NCI-H187 (cell line): ENCODE measurements at places on chromosomes 5 and 9.

DNA sequence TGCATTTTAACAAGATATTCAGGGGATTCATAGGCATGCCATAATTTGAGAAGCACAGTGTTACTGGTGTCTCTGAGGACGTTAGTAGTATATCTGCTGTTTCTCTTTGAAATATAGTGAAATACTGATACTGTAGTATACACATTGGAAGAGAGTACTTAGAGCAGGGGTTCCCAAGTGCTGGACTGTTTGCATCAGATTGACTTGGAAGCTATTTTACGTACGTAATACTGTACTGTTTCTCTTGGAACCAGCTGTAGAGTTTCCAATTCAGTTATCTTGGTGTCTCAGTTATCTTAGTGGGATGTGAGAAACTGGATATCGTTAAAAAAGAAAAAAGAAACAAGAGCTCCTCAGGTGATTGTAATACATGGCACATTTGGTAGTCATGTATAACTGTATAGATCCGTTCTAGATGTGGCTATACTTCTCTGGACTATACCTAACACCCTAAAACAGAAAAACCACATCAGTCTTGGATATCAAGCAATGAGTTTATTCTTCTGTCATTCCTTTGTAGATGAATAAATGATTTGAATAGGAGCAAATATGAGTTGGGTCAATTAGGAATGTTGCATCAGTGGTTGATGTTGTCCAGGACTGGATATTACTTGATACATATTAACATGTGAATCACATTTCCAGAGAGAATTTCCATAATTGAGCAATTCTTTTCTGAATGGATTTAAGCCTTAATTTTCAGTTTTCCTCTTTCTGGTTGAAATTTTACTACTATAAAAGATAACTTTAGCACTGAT lies 33.4 kb downstream of the PRRC1 start:
- no peak for DNase-seq

DNA sequence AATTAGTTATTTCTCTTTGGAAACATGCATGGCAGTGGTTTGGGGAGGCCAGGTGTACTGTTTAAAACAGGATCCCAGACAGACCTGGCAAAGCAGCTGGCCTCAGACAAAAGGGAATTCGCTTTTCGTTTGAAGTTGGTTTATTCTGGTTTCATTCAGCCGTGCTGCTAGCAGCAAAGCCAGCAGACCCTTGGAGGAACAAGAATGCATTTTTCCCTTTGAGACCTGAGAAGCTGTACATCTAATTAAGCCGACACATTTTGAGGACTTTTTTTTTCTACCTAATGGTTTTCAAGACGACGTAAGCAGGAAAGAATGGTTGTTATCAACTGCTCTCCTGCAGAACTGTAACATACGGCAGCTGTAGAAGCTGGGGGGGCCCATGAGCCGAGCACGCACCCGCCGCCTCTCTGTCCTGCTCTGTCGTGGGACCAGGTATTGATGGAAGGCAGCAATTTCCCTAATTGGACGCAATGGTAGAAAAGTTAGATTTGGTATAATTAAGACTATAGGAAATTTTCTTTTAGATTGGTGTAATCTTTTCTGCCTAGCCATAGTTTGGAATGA lies 13.6 kb downstream of the PLEKHG4B start:
- peak; percentile 11 for DNase-seq

- no peak for DNase-seq
These were observed 195.6 kb upstream of the ELL2 start for GRCh38 chr5:96157077-96157780.

GRCh38 chr5:148147415-148147814 lies 20.9 kb upstream of the SPINK14 start:
- DNase-seq, result no peak

- DNase-seq, result no peak
These were observed 106.1 kb upstream of the SLC44A1 start for GRCh38 chr9:105138306-105138801.

- DNase-seq, result no peak
These were observed 81.5 kb upstream of the C9orf72 start for GRCh38 chr9:27654629-27655285.

DNA sequence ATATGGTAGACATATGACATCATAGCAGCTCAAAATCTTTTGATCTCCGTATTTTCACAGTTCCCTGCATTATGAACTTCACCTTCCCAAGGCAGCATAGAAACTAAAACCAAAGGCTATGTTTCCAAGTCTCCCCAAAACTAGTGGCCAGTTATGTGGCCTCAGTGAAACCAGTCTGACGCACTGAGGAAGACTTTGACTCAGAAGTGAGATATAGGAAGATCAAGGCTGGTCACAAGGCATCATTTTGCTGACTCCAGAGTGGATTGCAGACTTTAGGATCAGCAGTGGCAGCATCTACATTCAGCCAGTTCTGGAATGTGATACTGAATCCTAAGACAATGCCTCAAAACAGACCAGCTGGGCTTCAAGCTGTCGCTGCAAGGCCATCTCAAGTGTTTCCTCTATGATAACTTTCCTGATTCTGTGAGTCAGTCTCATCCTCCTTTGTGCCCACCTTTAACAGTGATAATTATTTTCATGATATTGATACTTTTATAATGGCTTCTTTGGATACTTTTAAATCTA lies 34.4 kb upstream of the ELL2 start:
- DNase-seq, result no peak

- DNase-seq, result no peak
These were observed 78.9 kb upstream of the RPS23 start for GRCh38 chr5:82356808-82357671.

DNA sequence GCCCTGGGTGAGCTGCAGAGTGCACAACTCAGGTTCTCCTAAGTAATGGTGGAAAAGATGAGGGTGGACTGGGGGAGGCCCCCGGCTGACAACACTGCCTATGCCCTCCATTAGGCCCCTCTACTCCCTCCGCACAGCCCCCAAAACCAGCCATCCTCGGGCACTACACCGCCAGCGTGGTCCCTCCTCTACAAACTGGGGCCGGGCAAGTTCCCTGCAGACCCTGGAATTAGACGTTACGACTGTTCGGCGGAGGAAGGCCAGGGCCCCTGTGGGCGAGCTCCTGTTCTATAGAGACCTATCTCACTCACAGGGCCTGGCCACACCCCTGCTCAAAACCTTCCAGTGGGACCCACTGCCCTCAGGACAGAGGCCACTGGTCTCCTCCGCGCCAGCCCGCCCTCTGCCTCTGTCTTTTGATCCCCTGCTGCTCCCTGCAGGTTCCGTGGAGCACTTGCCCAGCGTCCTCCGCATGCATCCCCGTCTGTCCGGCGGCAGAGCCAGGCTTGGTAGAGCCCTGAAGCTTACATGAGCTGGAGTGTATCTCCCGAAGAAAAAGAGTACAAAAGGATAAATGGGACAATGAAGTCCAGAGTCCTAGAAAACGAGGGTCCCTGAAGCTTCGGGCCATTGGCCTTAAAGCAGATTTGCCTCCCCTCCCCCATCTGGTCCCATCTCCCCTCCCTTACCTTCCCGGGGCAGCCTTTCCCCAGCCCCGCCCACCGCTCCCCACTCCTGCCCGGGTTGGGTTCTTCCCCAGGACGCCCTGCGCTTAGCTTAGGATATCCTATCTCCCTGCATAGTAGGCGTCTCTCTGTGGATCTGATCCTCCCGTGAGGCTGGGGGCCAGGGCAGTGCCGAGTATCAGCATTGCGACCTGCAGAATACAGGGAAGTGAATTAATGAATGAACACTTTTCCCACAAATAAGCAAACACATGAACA lies 71.3 kb downstream of the HRH2 start:
- DNase-seq, result no peak

DNA sequence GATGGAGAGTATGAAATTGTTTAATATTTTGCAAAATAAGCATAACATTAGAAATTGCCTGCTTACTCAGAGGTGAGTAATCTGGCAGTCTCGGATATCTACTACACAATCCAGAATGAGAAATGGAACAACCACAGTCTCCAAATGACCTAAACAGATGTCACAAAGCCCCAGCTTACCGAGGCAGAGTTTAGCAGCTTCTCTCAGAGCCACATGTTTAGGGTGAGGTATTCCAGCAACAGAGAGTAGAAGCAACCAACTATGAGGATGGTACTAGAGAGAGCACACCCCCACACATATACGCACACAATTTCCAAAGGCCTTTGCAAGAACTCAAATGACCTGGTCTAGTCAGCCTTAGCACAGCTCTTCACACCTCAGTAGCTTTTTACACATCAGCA lies 122.7 kb upstream of the LPAR1 start:
- no peak for DNase-seq

GRCh38 chr5:96626956-96627355 lies 35.2 kb upstream of the CAST start:
- DNase-seq, result no peak

- DNase-seq, result no peak
These were observed 329.0 kb downstream of the PARP8 start for GRCh38 chr5:50995285-50995942.

GRCh38 chr5:88881571-88881971 lies 1.4 kb downstream of the MEF2C start:
- DNase-seq, result no peak

GRCh38 chr5:171308453-171309275 lies at the start of gene TLX3:
Gene TLX3, plus strand, starts transcription at chr5:171309248. Its CDS starts 118 bp downstream, at chr5:171309366.
- DNase-seq, result no peak

- DNase-seq, result no peak
These were observed 65.9 kb downstream of the SHOC1 start for GRCh38 chr9:111728617-111729366.

DNA sequence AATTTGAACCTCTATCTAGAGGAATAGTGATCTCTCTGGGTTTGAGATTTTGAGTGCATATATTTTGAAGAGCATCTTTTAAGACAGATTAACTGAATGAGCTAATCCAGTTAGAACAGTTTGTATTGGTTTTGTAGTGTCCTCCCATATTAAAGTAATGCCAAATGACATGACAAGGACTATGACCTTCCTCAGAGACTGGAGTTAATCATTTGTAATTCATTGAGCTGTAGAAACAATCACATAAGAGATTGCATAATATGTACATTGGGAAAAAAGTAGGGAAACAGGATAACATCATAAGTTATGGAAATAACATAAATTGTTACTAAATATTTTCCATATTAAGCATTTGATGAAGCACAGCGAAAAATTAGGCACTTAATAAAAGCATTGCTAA lies 45.8 kb upstream of the PRDM9 start:
- DNase-seq, result no peak

- DNase-seq, result no peak
These were observed 41.4 kb upstream of the CLPTM1L start for GRCh38 chr5:1386274-1386717.

- DNase-seq, result peak; percentile 57
These were observed at the start of gene RIC1 for GRCh38 chr9:5628530-5629311. Gene RIC1, plus strand, starts transcription at chr9:5629107. Its CDS starts 203 bp downstream, at chr9:5629310.

DNA sequence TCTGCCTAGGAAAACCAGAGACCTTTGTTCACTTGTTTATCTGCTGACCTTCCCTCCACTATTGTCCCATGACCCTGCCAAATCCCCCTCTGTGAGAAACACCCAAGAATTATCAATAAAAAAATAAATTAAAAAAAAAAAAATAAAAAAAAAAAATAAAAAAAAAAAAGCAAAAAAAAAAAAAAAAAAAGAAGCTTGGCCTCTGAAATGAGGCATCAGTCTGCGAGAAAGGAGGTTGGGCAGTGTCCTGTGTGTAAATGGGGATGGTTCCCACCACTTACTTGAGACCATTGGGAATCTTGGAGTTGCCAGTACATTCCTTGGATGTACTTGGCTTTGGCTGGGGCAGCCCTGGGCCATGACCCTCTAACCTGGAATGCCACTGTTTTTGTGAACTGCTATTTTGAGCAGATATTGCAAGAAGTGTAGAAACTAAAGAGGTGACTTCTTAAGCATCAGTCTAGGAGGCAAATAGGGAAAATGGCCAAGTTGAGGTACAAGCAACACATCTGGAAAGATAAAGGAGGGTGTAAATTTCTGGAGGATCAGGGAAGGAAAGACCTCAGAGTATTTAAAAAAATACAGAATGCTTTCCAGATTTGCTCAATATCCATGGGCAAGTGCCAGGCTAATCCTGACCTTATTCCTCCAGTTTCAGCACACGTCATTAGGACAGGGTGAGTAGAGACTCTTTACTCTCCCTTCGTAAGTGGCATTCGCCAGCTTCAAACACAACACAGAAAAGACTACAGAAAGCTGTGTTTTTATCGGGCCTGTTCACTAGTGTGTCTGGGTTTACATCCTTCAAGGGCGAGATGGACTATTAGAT lies 58.1 kb downstream of the HSPA4 start:
- no peak for DNase-seq

DNA sequence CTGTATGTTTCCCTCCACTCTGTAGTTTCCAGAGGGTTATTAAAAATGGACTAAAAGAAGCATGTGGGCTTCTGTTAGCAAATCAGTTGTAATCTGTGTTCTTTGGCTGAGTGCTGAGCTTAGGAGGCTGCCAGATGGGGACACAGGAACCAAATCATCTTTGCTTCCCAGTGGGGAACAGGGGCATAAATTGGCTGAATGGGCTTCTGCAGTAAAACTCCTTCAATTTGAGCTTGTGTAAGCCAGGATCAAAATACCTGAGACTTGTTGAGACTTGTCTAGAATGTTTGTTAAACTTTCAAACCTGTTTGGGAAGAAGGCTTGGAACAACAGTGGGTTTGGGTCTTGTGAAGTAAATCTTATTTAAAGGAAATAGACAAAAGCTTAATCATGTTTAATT lies 32.2 kb upstream of the TNFAIP8 start:
- no peak for DNase-seq

DNA sequence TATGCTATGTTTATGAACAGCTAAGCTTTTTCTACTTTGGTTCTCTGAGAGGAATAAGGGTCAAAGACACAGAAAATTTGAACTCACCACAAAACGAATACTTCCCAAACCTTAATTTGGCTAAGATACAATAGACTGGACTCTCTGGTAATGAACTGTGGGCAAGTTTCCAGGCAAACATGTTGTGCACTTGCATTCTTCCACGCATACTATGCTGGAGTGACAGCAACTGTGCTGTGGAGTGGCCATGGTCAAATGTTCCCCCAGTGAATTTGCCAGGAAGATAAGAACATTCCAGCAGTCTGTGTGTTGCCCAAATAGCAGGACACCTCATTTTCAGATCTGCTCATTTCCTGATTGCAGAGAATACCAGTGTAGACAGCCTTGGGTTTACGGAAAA lies 275.3 kb upstream of the IL12B start:
- no peak for DNase-seq

GRCh38 chr9:68669218-68669617 lies 35.8 kb upstream of the PIP5K1B start:
- DNase-seq, result no peak

DNA sequence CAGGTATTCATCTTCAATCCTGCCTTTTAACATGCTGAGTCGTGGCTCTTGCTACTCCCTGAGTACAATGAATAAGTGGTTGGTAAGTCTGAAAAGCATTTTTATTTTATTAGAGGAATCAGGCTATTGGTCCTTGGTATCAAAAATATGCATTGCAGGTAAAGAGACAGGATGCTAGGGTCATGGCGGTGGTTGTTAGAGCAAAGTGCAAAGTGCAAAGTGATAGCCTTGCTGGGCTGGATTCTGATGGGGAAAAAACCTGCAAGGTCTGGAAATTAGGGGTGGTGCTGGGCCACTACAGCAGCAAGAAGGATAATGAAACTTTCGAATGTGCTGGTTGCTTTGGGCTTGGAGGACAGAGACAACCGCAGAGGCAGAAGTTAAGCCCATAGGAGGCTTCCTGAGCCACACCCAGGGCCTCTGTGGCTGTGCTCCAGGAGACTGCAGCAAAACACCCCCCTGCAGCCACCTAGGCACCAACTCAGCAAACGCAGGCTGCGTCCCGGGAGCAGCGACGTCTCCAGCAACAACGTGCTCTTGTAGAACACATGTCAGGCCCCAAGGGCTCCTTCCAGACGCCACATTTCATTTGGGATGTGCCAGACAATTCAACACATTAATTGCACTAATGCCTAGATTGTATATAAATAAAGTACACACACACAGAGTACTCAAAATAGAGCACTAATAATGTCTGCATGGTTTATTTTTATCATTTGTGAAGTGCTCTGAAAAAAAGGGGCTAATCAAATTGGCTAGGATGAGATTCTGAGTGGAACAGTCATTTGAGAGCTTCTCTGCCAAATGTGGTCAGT lies 149.8 kb upstream of the RAPGEF1 start:
- DNase-seq, result no peak
